ENCODE measurements at places on chromosomes 7 and 10.
A peak's percentile ranks its signal among the peaks of the same experiment; 100 is the strongest.

GRCh38 chr10:121369616-121370015 is 228.6 kb downstream of the FGFR2 start:
- no peak for DNase-seq

DNA sequence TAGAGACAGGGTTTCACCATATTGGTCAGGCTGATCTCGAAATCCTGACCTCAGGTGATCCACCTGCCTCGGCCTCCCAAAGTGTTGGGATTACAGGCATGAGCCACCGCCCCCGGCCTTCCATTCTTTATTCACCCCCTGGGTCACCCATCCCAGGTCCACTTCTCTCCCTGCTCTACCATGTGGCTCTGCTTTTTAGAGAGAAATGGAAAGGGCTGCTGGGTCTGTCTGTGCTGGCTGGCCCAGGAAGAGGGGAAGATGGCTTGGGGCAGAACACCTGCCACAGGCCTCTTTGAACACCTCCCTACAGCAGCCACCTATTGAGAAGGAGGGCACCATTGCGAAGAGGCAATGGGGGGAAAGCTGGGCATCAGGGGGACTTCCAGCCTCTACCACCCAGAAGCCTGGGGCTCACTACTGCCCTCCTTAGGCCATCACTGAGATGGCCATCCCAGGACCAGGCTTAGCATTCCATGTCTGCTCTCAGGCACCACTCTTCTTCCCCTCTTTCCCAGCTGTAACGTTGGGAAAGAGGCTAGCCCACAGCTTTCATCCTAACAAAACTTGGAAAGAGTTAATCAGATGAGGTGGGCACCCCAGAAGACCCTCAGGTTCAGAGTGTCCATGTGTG is 256.3 kb downstream of the GRID1 start:
- DNase-seq = peak; percentile 12

DNA sequence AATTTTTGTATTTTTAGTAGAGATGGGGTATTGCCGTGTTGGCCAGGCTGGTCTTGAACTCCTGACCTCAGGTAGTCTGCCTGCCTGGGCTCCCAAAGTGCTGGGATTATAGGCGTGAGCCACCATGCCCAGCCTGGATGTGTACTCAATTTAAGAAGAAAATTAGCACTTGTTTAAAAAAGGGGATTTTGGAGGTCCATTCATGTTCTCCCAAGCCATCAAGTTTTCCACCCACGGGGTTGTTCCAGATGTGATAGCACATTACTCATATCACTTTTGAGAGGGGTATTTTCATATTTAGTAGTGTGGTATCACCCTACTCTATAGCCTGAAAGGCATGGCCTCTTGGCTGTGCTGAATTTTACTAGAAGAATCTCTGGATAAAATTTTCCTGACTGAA is 10.5 kb upstream of the SLC26A3 start:
- DNase-seq = no peak

DNA sequence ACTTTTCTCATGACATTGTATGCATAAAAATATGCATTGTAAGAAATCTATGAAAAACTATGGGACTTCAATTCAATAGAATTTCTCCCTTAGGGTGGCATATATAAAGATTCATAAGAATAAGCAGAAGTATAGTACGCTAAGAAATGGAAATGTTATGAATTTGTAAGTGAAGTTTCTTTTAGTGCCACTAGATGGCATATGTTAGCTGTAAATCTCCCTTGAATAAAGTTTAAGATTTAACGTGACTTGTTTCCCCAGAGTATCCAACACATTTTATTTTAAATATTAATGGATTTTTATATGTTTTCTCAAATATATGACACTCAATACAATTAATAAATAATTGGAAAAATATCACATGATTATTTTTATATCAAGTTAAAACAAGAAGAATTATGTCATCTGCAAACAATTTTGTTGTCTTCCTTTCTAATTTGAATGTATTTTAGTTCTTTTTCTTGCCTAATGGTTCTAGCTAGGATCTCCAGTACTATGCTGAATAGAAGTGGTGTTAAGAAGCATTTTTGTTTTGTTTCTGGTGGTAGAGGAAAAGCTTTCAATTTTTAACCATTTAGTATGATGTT is 287.2 kb downstream of the HGF start:
- no peak for DNase-seq

DNA sequence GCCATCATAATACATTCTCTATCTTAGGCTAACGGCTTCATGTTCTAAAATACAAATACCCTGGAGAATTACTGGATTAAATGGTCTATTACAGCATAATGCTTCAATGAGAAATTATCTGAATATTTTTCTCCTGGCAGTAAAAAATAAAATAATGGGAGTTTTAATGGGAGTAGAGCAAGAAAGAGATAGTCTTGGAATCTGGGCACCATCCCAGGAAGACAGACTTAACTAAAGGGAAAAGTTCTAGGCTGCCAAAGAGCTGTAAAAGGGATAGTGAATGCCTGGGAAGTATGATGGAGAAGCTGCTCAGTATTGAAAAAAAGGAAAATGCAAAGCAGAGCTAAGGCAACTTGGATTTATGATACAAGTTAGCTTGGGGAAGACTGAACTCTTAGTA is 12.1 kb upstream of the SYPL1 start:
- no peak for DNase-seq

DNA sequence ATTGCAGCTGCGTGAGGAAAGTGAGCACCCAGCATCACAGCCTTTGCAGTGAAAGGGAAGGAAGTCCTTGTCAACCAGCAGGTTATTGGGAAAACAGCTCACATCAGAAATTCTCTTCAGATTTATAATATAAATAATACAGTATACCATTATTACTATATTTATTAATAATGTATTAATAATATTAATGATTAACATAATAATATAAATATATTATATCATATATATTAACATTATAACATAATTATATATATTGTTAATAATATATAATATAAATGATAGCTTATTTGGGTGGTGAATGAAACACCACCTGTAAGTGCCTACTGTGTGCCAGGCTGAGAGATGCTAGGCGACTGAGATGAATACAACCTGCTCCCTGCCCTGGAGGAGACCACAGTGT is 423.0 kb downstream of the TCERG1L start:
- no peak for DNase-seq

DNA sequence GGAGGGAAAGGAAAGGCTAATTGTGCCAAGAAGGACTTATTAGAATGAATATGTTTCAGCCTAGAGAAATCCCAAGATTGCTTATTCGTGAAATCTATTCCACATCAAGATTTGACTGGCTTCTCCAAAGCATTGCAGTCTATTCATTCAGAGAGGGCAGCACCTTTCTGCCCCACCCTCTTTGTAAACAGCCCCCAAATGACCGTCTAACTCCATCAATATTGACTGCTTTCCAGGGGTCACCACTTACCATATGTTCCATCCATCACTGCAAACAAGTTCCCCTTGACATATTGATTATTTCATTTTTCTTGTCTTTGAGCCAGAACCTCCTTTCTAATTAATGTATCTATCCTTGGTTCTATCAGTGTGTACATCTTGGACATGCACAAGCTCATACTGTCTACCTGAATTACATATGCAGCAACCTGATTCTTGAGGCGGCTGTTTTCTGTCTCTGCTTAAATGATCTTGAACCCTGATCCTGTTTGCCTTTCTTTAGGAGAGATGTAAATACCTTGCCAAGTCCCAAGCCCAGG is 44.2 kb upstream of the PTER start:
- DNase-seq = no peak

DNA sequence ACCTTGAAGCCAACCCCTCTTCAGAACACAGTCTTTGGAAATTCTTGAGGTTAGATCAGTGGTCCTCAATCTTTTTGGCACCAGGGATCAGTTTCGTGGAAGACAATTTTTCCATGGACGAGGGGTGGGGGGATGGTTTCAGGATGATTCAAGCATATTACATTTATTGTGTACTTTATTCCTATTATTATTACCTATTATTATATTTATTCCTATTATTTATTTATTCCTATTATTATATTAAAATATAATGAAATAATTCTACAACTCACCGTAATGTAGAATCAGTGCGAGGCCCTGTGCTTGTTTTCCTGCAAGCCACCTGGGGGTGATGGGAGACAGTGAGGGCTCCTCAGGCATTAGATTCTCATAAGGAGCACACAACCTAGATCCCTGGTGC is 17.9 kb downstream of the CAMK1D start:
- DNase-seq = no peak

DNA sequence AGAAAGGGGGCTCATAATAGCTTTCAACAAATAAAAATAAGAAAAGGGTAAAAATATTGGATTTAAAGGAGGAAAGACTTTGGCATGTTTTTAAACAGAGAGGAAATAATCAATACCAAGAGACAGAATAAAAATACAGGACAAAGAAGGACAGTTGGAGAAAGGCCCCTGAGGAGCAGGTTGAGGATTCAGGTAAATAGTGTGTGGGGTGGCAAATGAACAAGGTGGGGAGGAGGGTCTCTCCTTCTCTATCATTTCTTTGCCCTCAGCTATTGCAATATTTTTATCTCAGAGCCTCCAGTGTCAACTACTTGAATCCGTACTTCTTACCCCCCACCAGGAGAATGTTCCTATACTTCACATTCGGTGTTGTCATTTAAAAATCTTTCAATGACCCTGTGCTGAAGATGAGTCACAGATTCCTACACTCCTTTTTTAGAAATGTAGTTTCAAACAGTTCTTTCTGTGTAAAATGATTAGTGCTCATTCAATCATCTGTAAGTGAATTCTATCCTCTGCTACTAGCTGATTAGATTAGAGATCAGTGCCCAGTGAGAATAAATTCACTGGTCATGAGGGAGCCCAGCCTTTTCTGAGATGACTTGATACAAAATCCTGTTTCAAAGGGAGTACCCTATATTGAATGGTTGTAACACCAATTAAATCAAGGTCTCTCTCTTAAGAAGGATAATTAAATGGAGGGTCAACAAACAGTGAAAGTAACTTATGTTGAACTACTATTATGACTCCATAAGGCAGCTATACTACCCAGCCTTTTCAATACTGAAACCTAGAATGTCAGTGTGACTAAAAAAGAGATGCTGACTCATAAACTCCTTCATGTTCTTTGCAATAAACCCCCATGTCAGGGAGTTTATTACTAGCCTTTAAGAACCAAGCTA is 50.4 kb upstream of the WNT16 start:
- DNase-seq = no peak

DNA sequence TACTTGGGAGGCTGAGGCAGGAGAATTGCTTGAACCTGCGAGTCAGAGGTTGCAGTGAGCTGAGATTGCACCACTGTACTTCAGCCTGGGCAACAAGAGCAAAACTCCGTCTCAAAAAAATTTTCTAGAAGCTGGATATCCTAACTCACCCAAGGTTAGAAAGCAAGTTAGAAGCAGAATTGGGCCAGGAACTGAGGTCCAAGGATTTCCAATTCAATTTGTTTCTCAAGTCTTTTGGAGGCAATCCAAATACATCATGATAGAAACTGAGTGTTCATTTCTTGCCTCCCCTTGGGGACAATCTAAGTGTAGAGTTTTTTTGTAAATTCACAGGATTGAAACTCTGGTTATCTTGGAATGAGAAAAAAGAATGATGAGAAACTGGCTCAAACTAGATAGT is 45.5 kb downstream of the LAMB1 start:
- DNase-seq = no peak

GRCh38 chr7:53325061-53325460 is 289.6 kb downstream of the POM121L12 start:
- DNase-seq = no peak

- no peak for DNase-seq
These were observed 230.6 kb downstream of the REEP3 start for GRCh38 chr10:63751836-63752235.

DNA sequence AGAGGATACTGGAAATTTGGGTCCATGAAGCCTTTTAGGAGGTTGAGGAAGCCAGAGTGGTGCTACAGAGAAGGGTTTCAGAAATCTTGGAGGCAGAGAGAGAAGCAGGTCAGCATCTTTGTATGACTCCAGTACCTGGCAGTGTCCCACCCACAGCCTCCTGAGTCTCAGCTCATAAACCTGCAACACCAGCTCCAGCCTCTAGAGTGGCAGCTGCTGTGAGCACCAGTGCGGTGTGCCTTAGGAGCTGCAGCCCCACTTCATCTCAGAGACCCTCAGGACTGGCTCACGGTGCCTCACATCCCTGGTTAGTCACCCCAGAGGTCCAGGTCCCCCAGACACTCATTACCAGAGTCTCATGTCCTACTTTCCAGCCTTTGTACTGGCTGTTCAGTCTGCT is 84.8 kb upstream of the PRKAR2B start:
- DNase-seq = peak; percentile 46

DNA sequence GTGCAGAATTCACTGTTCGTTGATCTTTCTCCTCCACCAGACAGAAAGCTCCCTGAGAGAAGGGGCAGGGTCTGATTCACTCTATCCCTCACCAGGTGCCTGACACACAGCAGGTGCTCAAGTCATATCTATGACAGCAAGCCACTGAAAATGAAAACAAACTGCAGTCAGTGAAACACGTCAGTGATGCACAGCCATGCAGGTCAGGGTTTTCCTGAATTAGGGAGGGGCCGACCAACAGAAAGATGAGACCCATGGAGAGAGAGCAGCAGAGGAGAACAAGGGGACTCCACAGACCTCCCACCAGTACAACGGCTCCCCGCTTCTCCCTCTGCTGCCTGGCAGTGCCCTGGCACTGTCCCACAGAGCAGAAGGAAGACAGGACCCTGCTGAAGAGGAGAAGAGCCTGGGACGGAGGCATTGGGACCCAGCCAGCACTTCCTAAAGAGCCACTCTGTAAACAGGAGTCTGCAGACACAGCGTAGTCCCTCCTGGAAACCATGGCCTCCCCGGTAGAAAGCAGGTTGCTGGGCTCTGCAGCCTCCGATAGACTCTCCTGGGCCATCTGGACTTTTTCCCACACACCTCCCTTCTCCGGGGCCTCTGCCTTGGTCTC is 50.3 kb downstream of the FAM53B start:
- DNase-seq = no peak

DNA sequence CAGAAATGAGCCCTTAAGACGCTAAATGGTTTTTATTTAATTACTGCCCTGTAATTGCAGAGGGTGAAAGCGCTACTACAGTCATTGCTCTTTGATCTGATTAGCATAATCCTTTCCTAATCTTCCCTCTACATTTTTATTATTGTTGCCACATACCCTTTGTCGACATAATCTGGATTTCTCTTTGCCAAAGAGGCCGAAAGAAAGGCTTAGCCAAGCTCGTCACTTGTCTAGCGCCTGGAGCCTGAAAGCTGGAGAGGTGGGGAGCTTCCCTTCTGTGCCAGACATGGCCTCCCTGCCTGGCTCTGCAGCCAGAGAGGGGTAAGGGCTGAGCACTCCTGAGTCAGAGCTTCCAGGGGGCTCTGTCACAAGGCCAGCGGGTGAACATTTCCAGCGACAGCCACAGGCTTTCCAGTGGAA is 145.9 kb downstream of the PRKAG2 start:
- no peak for DNase-seq

DNA sequence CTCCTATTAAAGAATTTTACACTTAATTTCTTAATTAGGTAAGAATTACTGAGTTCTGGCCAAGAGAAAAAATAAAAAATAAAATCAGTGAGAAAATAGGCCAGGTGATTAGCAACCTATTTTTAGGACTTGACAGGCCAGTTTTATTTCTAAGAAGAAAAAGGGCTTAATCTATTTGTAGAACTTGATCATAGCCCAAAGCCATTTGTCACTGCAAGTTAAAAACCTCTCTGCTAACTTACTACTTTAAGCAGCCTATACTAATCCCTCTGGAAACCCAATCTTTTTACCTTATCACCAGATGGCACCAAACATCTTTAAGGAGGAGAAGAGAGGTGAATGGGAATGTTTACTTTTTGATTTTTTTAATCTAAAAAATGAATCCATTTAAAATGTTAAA is 222.1 kb upstream of the RHOBTB1 start:
- DNase-seq = no peak

- no peak for DNase-seq
These were observed 24.3 kb downstream of the ZCCHC24 start for GRCh38 chr10:79420974-79421688.

All from HuH-7 (cell line).